ENCODE measurements at places on chromosomes 13 and 19.

DNA sequence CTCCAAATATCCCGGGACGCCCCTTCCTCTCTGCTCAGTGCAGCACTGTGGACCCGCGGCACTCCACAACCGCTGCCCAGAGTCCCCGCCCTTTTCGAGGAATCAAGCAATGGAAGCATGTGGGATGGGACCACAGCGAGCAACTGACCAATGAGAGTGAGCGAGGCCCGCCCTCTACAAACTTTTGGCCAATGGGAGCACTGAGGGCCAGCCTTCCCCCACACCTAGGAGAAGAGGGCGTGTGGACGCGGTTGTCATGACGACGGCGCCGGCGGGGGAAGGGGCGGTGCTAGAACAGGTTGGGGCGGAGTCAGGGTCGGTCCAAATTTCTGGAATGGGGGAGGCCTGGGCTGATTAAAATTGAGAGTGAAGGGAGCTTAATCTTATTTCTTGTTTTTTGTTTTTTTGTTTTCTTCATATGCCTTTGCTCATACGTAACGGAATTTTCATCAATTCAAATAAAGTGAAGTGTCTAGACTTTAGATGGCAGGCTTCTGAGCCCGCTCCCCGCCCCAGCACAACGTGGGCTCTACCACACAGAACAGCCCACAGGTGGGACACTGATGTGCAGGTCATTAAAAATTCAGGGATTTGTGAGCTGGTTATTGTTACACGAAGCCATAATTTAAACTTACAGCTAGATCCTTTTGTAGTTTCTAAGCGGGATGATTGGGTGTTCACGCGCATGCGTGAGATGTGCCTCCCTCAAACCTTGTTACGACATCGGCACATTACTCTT is at the start of gene DNAAF3:
DNAAF3 (minus strand) TSS at position 84 of the 739 bp plus-strand sequence. CDS start 200 bp downstream, outside the sequence.
- DNase-seq = peak; percentile 100

DNA sequence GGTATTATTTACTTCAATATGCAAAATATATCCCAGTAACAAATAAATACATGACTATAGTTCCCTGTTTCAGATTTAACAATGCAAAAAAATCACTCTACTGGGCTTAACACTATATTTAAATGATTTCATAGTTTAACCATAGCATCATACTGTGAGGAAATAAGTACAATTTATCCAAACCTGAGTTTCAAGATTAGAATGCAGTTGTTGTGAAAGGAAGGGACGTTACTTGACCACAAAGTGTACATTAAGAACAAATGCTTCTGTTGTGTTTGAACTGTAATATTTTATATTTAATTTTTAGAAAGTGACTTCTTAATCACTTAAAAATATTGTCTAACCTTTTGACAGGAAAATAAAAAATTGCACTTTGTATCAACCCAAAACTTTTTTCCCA is 1747.9 kb upstream of the SPRY2 start:
- DNase-seq = no peak

DNA sequence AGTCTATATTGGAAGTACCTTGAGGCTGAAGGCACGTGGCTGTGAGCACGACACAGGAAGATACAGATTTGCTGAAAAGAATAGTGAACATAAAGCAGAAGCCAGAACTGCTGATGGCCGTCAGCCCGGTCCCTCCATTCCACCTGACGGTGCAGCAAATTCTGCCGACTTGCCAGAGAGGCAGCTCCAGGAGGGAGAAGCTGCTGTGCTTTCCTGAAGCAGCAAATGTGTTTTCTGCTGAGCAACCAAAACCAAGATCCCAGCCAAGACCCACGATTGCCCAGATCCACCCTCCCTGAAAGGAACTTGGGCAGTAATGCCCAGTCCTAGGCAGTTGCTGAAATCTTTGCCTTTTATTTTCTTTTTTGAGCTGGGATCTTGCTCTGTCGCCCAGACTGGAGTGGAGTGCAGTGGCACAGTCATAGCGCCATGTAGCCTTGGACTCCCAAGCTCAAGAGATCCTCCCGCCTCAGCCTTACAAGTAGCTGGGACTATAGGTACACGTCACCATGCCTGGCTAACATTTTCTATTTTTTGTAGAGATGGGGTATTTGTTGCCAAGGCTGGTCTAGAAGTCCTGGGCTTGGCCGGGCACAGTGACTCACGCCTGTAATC is 7.0 kb upstream of the RCN3 start:
- DNase-seq = no peak

- no peak for DNase-seq
Observed at GRCh38 chr19:6047741-6048251, 62.5 kb downstream of the RFX2 start.

GRCh38 chr13:39209731-39210531 is 171.7 kb downstream of the NHLRC3 start:
- DNase-seq = no peak

GRCh38 chr19:35291259-35291658 is 702 bp upstream of the MAG start:
- DNase-seq = no peak

DNA sequence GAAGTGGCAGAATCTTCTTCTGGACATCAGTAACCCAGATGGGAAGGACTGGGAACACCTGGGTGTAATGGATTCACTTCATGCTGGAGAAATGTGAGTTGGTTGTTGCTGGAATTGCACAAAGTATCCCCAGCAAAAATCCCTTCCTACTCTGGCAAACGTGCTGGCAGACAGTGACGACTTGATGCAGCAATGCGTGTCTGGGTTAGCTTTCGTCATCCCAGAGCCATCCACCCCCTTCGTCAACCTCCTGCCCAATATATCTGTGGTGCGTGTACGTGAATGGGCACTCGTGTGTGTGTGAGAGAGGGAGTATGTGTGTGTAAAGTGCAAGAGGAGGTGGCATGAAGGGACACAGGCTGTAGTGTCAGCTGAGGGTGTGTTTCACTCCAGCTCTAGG is 70.9 kb downstream of the TM9SF2 start:
- DNase-seq = no peak
